Ovary (tissue), 10 donors: ENCODE measurements at places on chromosomes 4 and X. TPM values are rescaled to one million over a fixed set of nuclear protein-coding genes. Genes with fewer than 3 reads are reported as not detected.

DNA sequence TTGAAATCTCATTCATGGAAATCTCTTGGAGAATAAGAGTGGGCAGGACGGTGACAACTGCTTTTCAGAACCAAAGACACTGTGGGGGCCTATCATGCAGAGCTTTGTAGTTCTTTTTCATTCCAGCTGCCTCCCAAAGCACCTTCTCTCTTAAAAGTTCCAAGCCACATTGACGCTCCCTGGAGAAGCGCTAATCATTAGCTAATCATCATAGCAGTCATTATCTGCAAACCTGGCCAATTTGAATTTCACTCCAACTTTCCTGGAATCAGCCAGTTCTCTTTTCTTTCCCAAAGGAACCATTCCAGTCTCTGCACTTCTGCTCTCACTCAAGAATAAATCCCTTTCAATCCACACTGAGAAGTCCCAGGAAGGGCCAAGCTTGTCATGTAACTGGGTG, 1144.1 kb upstream of the IGFBP7 start:
- DNase-seq, result no peak

- DNase-seq, result no peak
Measured at GRCh38 chr4:3122081-3122563, 47.6 kb downstream of the HTT start.

- no peak for DNase-seq
Measured at GRCh38 chr4:60201052-60201673, 999.0 kb upstream of the ADGRL3 start.

DNA sequence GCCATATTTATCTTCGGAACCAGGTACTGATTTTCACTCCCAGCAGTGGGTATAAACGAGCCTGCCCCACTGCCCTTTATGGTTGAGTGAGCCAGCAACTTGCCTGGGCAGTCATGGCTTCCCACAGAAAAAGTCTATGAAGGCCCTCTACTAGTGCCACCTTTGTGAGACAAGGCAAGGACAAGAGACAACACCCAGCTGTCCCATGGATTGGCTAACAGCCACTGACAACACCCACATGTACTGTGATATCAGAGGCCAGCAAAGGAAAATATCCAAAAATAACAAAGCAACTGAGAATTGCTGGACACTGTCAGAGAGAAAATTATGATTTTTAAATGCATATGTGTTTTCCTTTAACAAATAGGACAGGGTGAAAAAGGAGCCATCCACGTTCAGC, 248.4 kb upstream of the TTC29 start:
- no peak for DNase-seq

DNA sequence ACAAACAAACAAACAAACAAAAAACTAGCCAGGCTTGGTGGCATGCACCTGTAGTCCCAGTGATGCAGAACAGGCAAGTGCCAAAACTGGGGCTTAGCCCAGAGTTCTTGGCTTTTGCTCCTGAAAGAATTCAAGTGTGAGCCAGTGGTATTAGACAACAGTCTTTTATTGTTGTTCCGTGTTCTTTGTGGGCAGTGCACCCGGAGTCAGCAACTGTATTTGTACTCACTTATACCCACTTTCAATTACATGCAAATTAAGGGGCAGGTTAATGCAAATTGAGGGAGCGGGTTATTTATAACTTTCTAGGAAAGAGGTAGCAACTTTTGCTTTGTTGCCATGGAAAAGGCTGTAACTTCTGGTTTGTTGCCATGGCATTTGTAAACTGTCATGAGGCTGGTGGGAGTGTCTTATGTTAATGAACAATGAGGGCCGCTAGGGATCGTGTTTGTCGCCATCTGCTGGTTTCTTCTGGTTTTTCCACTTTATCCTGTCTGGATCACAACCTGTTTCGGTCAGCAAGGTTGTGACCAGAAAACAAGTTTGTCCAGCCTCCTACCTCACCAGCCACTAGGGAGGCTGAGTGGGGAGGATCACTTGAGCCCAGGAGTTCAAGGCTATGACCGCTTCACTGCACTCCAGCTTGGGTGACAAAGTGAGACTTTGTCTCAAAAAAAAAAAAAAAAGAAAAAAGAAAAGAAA, 88.8 kb upstream of the ESX1 start:
- DNase-seq, result no peak

ZNF141 gene
- 55.7 TPM for total RNA-seq
